ENCODE measurements at places on chromosomes 2 and 18. TPM values are rescaled to one million over a fixed set of nuclear protein-coding genes. Genes with fewer than 3 reads are reported as not detected.

The KCNF1 gene
- 0.23 TPM for polyA plus RNA-seq

The NTSR2 gene
- polyA plus RNA-seq: 0.04 TPM

The NAB1 gene
- polyA plus RNA-seq: 16.6 TPM

The CAPN13 gene
- not detected for polyA plus RNA-seq

The LCT gene
- polyA plus RNA-seq: not detected

The BOK gene
- 9.6 TPM for polyA plus RNA-seq

The ALPG gene
- polyA plus RNA-seq: not detected
